ENCODE measurements at places on chromosomes 16 and 17.

- DNase-seq, result peak; percentile 42
Observed at GRCh38 chr17:45296003-45296832, 20.6 kb downstream of the MAP3K14 start.

- no peak for DNase-seq
Observed at GRCh38 chr16:23514381-23515152, 4.3 kb upstream of the GGA2 start.

DNA sequence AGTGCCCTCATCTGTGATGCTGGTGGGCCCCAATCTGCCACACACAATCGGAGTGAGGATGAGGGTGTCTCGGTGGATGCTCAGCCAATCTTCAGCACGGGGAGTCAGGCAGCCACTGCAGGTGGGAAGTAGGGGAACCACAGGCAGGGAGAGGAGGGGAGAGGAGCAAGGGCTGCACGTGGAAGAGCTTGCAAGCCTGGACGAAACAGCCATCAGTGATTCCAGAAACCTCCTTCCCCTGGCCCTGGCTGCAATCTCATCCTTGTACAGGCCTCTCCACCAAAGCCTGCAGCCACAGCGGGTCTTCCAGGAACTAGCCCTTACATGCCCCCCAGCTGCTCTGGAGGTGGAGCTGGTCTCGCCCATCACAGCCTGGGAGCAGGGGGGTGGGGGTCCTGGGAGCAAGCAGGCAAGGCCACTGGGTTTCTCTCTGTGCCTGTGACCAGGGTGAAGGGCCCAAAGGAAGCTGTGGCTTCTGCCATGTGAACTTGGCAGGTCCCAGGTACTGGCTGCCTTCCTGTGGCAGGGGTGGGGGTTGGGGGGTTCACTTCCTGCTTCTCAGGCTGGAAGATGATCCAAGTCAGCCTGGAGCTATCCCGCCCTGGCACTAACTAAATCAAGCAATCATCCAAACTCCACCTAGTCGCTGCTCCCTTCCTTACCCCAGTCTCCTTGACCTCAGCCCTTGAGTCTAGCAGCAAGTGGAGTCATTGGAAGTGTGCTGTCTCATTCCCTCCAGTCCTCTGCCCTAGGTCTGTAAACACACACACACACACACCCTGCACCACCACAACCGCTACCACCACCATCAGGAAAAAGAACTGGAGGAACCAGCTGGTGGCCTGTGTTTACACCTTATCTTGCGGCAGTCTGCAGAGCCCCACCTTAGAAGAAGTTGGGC is 29.4 kb upstream of the MLKL start:
- DNase-seq, result no peak

DNA sequence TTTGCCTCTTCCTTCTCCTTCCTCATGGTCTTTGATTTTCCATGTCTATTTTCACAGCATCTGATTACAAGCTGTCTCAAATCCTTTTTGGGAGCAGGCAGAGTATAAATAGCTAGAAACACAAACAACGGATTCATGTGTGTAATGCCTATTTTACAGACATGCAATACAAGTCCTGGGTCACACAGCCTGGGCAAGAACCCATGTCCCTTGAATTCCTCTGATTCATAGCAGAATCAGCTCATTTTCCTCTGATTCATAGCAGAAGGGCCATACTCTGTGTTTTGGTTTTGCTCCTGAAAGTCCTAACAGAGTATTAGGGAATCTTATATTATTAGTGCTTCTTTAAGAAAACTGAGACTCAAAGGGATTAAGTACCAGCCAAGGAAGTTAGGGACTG is 71.3 kb downstream of the IRX5 start:
- DNase-seq, result peak; percentile 23

GRCh38 chr17:57490890-57491289 is 234.6 kb downstream of the MSI2 start:
- DNase-seq, result no peak

DNA sequence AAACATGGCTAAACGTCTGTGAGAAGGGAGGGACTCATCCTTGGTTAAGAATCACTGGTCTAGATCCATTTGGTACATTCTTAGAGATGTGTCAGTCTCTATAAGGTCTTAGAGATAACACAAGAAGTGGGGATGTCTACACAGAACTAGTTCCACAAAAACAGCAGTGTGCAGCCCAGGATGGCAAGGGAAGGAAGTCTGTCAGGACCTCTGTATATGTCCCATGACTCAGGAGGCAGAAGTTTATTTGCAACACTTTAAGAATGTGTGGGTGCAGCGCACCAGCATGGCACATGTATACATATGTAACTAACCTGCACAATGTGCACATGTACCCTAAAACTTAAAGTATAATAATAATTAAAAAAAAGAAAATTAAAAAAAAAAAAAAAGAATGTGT is 548.5 kb upstream of the SOX9 start:
- no peak for DNase-seq

GRCh38 chr17:31556969-31557645 is 165.6 kb downstream of the RAB11FIP4 start:
- DNase-seq, result no peak

DNA sequence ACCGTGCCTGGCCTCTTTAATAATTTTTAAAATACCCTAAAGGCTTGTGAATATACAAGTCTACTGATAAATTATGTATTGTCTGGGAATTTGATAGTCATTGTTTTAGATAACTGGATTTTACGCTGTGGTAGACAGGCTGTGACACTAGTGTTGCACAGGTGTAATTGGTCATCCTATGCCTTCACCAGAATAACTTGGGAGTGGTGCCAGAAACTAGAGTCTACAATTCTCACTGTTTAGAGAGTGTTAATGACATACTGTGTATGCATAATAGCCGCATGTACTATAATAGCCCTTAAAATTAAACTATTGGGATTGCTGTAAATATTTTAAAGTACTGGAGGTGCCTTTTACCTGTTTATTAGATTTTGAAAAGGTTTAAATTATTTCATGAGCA is 11.4 kb downstream of the CNEP1R1 start:
- no peak for DNase-seq
